Fibroblast of upper back skin (primary cell): ENCODE measurements at places on chromosomes 1 and 21.

DNA sequence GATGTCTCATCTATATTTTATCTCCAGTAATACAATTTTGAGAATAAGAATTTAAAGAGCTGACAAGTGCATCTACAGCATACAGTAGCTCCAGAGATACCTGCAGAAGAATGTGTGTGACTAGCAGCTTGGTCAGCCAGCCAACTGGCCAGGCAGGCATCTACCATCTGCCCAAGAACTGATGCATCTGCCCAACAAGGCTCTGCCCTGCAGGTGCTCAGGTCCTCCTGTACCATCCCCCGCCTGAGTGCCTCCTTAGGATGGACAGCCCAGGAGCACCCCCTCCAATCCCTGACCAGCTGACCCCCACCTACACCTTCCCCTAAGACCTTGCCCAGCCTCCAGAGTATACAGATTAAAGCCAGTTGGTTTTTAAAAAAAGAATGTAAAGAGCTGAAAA, 30.3 kb downstream of the TMEM69 start:
- DNase-seq = no peak

DNA sequence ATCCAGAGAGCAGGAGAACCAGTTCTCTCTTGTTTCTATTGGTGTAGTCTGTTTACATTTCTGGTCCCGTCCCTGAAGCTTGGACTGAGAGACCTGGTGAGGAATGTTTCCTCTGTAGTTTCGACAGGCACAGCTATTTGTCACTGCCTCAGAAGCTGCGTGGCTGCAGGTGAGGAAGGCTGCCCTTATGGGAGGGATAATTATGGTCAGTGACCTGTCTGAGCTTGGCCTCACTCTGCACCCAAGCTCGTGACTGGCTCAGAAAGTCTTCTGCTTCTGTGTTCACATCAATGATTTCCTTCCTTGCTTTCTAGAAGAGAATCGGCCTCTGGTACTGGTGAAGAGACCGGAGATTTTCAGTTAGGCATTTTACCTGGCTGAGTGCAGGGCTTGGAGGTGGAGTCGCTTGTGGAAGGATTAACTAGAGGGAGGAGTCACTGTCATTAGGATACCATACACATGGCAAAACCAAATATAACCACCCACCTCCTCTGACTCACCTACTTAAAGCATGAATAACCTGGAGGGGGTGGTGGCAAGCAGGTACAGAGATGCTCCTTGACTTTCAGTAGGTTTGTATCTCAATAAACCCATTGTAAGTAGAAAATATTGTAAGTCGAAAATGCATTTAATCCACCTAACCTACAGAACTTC, 19.9 kb upstream of the WDR26 start:
- no peak for DNase-seq

DNA sequence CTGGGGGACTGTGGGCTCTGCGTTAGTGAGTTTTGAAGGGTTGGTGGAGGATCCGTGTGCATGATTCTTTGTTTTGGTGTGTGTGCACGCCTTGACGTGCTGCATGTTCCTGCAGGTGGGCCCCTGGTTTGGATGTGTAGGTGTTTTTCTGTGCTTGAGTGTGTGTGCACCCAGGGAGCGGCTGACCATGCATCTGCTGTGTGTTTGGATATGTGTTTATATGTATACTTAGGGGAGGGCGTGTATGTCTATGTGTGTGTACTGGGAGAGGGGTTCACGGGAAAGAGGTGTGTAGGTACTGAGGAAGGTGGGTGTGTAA, 1.1 kb downstream of the VANGL2 start:
- no peak for DNase-seq

DNA sequence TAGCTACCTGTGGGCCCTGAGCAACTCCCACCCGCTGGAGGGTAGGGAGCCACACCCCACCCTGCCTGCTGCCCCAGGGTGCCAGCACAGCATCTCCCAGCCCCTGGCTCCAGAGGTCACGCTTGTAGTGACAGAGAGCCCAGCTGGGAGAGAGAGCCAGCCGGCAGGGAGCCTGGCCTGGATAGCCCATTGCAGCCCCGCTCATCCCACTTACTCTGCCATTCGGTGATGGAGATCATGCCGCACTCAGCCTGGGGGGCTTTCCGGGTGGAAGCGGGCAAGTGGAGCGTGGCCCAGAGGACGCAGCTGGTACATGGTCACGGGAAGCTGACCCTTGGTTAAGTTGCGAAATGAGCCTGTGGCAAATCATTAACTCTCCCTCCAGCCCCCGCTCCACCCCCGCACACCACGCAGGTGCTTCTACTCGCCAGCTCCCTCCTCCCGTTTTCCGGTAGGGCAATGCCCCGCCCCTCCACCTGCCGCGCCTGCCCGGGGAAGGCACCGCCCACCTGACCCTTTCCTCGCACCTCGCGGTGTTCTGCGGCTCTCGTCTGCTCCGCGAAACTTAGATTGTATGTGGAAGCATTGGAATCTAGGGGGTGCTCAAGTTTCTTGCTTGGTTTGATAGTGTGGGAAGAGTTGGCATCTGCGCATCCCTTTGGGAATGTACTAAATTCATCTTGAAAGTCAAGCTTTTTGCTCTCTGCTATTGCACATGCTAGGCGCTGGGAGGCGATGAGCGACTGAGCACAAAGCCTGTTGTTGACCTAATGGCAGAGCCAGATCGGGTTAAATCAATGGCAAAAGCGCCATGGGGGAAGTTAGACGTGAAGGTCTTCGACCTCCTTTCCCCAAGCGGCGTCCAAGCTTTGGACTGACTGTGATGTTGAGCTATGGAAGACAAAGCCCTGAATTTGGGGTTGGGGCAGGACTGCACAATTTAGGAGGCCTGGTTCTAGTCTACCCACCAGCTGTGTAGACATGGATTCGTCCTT, at the start of gene GOLT1A:
TSS of gene GOLT1A (minus strand) at position 321 of the 995 bp plus-strand sequence. CDS start at position 239, 82 bp downstream.
- DNase-seq = peak; percentile 79

DNA sequence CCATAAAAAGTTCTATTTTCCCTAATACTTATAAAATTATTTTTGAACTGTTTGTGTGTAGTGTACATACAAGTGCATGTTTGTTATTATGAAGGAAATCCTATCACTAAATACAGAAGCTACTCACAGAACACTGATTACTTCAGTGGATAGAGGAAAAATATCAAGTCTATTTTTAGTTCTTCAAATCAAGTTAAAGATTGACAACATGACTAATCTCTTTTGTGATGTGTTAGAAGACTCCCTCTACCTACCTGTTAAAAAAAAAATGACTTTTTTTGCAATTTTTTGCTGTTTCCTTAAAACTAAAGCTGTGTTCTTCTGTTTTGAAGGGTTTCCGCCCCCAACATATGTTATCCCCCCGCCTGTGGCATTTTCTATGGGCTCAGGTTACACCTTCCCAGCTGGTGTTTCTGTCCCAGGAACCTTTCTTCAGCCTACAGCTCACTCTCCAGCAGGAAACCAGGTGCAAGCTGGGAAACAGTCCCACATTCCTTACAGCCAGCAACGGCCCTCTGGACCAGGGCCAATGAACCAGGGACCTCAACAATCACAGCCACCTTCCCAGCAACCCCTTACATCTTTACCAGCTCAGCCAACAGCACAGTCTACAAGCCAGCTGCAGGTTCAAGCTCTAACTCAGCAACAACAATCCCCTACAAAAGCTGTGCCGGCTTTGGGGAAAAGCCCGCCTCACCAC, 45.5 kb downstream of the NCF2 start:
- DNase-seq = no peak

GRCh38 chr21:35792569-35793305, 267.6 kb downstream of the SETD4 start:
- DNase-seq = no peak

- peak; percentile 68 for DNase-seq
These were observed 1.2 kb upstream of the LUZP1 start for GRCh38 chr1:23169727-23170335.

DNA sequence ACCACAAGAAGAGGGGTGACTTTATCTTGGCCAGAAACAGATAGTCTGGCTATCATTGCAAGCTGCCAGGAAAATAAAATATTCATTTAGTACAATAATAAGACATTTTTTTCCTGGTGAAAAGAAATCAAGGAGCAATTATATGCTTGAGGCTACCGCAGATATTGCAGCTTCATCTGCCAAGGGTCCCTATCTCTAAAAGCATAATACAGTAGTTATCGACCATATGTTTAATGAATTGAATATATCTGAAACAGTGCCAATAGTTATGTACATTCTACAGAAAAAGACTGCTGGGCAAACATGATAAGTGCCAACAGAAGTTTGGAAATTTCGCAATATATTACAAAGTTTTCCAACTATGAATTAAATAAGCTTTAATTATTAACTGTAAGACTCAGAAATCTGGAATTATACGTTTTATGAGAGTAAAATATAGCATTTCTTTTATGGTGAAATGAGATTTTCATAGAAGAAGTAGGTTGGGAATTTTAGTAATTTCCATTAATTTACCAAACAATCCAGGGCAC, 561.1 kb upstream of the ZP4 start:
- no peak for DNase-seq

- no peak for DNase-seq
These were observed 50.7 kb downstream of the DHRS3 start for GRCh38 chr1:12567288-12567819.

DNA sequence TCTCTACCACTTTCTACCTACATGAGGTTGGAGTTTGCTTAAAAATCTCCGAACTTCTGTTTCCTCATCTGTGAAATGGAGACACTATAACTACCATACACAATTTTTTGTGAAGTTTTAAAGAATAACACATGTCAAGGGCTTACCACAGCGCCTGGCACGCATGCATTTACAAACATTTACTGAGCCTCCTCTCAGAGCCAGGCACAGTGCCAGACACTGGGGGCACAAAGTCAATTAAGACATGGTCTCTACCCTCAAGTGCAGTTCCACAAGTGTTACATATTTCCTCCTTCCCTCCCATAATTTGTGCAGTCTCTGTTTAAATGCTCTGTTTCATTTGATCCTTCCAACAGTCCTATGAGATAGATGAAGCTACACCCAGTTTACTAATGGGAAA, 356.4 kb upstream of the ESRRG start:
- DNase-seq = no peak

DNA sequence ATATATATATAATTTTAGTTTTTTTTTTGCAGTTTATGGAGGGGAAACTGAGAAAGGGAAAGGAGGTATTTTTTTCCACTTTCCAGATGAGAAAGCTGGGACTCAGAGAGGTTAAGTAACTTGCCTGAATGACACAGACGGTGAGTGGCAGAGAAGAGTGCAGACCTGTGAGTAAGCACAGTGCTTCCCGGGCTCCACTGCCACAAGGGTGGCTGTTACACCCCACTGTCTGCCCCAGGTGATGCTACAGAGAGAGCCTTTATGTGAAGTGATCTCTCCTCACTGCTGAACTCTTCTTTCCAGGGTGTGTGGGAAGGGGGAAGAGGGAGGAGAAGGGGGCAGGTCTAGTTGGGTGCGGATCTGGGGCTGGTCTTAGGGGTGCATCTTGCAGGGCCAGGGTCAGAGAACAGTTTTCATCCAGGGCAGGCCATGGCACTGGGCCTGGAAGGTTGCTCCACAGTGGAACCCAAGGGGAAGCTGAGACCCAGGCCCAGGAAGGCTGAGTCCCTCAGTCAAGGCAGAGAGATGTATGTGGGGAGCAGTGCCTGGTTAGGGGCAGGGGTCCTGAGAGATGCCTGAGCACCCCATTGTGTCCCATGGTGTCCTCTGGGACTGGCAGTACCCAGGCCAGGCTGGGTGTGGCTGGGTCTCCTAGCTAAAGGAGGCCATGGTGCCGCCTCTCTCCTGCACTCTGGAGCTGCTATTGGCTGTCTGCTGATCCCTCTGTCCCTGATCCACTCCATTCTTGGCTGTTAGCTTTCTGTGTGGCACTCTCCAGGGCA, 357.5 kb downstream of the PTPRU start:
- DNase-seq = no peak

GRCh38 chr21:35336534-35336933, 287.4 kb upstream of the RUNX1 start:
- no peak for DNase-seq

DNA sequence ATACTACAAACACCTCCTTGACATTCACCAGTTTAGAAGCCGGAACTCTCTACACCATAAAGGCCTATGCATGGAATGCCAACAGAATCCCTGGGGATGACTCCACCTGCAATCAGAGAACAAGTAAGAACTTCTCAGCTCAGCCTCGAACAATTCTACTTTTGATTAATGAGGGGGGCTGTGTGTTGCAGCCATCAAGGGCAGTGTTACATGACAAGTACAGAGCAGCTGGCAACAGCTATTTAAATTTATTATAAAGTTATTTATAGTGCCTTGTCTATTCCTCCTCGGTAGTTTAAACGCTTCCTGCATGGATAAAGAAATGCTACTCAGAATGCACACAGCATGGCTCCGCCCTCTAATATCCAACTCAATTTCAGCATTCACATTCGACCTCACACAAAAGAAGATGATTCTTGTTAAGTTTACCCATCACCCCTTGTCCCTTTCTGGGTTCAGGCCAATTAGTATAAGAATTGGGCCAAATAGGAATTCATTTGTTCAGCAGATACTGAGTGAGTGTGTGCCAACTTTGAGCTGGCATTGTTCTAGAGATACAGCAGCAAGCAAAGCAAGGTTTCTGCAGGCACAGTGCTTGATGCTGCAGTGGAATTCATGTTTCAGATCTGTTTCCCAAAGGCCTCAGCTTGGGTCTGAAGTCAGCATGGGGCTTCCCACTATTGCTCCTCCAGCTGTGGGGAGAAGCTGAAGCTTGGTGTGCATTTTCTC, 6.4 kb downstream of the FNDC7 start:
- DNase-seq = peak; percentile 18
